ENCODE measurements at places on chromosomes 2 and 18.

DNA sequence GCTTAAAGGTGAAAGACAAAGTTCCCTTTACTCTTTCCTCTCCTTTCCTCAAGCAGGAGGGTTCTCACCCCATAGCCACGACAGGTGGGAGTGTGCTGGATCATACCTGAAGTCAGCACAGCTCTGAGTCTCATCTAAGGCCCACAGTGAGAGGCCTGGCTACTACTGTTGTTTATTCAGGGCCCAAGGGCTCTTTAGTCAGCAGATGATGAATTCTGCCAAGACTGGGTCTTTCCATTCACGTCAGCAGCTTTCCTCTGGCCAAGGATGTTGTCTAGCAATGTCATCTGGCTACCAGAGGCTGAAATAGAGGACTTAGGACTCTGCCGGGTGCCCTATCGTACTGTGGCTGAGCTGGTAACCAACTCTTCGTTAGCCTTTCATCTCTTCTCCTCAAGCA is 308.4 kb upstream of the THUMPD2 start:
- DNase-seq = peak; percentile 45

- no peak for DNase-seq
Measured at GRCh38 chr18:80077873-80078272, 31.2 kb upstream of the ADNP2 start.

DNA sequence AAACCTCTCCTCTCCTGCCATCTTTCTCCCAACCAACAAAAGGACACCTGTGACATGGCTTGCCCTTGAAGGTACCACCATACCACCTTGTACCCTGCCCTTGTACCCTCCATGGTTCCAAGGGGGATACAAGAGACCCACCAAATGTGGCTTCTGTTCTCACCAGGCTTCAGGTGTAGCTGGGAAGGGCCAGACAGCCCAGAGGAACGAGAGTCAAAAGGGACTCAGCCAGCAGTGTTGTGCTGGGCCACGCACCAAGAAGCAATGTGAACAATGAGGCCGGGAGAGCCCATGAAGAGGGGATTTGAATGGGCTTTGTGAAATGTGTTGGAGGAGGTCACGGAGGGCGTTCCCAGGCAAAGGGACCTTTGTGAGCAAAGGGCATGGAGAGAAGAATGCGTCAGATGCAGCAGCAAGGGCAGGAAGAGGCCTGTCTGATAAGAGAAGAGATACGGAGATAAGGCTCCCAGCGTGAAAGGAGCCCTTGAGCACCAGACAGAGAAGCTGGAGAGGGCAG is 48.6 kb downstream of the PLB1 start:
- DNase-seq = no peak

DNA sequence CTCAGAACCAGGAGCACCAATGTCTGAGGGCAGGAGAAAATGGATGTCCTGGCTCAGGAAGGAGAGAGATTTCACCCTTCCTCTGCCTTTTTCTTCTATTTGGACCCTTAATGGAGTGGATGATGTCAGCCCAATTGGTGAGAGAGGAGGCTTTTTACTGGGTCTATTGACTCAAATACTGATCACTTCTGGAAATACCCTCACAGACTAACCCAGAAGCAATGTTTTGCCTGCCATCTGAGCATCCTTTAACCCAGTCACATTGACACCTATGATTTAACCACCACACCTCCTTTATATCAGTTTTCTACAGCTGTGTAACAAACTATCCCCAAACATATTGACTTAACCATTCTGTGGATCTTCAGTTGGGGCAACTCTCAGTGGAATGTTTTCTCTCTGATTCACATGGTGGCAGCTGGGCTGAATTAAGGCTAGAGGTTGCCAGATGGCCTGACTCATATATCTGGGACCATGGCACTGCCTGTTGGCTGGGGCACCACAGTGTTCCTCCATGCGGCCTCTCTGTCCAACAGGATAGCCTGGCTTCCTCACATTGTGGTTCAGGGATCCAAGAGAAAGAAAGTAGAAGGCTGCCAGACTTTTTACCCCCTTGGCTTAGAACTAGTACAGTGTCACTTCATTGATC is 18.2 kb upstream of the MBOAT2 start:
- DNase-seq = peak; percentile 9

Data from HFFc6 (cell line).